Urinary bladder (tissue), 4 donors: ENCODE measurements at places on chromosomes 5 and 9. TPM values are rescaled to one million over a fixed set of nuclear protein-coding genes. Genes with fewer than 3 reads are reported as not detected.

- DNase-seq: no peak
Observed at GRCh38 chr9:117555964-117556629, 141.2 kb upstream of the ASTN2 start.

DNA sequence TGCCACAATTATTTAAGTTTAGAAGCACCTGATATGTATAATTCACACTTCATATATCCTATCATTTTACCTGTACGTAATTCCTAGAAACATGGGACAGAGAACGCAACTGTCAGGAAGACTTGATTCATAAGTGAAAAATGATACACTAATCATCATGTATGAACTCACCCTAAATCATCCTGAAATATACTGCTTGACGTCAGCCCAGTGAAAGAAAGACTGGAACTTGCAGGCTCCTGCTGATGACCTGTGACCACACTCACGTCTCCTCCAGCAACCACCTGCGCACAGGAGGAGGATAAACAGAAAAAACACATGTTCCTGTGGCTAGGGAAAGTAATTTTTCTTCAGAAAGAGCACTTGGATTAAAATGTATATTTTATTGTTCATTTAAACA is 169.7 kb downstream of the MPDZ start:
- DNase-seq: no peak

DNA sequence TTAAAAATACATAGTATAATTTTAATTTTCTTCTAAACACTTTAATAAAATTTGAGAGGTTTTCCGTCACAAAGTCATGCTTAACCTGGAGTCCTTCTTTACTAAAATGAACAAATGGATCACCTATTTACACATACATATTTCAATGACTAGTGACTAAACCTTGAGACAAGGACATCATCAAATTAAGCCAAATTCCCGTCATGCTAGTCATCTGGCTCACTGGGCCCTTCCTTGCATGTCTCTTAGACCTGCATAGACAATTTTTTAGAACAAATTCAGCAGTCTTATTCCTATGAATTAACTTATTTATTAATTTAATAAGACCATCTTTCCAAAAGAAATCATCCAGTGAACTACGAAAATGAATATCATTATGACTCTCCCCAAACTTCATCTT is 26.6 kb downstream of the ERAP2 start:
- DNase-seq: no peak

- DNase-seq: no peak
Observed at GRCh38 chr9:137787786-137788505, 89.6 kb upstream of the CACNA1B start.

GRCh38 chr5:132389585-132390286 is 20.2 kb downstream of the SLC22A5 start:
- DNase-seq: no peak

SPARC gene
- 5,536 TPM for total RNA-seq

DNA sequence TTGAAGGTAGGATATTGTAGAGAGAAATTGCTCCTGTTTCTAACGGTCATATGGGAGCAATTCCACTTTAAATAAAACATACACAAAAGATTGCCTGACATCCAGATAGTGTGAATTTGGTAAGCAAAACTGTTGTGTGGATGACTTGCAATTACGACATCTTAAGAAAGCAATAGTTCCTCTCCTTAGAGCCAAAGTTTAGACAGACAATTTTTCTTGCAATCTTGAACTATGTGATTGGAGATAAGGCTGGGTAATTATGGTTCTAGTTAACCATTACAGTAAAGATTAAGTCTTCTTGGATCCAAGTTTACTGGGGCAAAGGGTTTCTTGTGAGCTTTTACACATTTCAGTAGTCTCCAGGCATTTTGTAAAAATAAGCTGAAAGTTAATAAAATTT is 1080.6 kb upstream of the CDH6 start:
- DNase-seq: no peak

GPR150 gene
- total RNA-seq: not detected

INSL6 gene
- total RNA-seq: not detected

NIPAL4 gene
- 5.0 TPM for total RNA-seq
